ENCODE measurements at places on chromosomes 7 and 10. TPM values are rescaled to one million over a fixed set of nuclear protein-coding genes. Genes with fewer than 3 reads are reported as not detected.

TMEM196 gene
- total RNA-seq, result not detected

TSPAN12 gene
- total RNA-seq, result 1.1 TPM

CYP26C1 gene
- not detected for total RNA-seq

ZNF37A gene
- 8.5 TPM for total RNA-seq

NKX2-3 gene
- total RNA-seq, result not detected
